Neural progenitor cell (in vitro differentiated cells): ENCODE measurements at places on chromosomes 5 and 9.

- peaks cover 12% of the 10 kb centered on the region for H3K4me1 ChIP-seq
- H3K36me3 ChIP-seq = no peaks in the 10 kb centered on the region
- DNase-seq = no peak
- no peaks in the 10 kb centered on the region for H3K27me3 ChIP-seq
- no peak overlapping the region for H3K27ac ChIP-seq
- H3K4me3 ChIP-seq = no peak overlapping the region
Observed at GRCh38 chr5:132466433-132467286, 23.9 kb downstream of the IRF1 start.

DNA sequence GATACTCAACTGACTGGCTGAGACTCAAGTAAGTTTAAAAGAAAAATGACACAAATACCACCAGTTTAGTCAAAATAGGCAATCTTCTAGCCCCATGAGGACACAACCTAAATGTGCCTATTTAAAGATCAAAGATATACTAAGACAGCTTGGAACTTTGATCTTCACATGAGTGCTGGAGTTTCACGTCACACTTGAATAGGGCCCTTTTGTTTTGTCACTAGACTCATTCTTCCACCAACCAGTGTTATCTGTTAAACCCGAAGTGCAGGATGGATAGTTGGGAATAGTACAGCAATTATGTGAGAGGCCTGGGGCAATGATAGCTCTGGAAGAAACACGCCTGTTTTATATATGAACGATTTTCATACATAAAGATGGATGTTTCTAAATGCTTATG, 792.8 kb upstream of the NUDT12 start:
- no peaks in the 10 kb centered on the region for H3K4me1 ChIP-seq
- H3K27me3 ChIP-seq = no peaks in the 10 kb centered on the region
- H3K27ac ChIP-seq = no peak overlapping the region
- no peaks in the 10 kb centered on the region for H3K36me3 ChIP-seq

DNA sequence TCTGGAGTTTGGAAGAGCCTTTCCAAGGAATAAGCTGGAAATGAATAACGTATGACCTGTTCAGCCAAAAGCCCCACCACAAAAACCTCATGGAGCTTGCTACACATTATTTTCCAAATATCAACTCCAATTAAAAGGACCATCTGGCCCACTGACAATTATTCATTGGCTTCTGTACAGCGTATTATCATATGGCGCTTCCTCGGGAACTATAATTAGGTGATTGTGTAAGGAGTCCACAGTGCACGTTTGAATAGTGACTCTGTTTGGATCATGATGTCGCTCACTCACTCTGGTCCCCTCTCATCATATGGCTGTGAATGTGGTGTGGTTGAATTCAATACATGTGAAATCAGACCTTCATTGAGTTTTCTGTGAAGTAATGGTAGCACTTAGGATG, 52.1 kb downstream of the GDNF start:
- no peaks in the 10 kb centered on the region for H3K4me1 ChIP-seq
- DNase-seq = no peak
- no peaks in the 10 kb centered on the region for H3K36me3 ChIP-seq

GRCh38 chr9:108142504-108143201, 653.1 kb upstream of the KLF4 start:
- H3K36me3 ChIP-seq = no peaks in the 10 kb centered on the region
- peaks cover 16% of the 10 kb centered on the region for H3K4me1 ChIP-seq
- no peaks in the 10 kb centered on the region for H3K27me3 ChIP-seq
- DNase-seq = peak; percentile 91

GRCh38 chr5:172506251-172506650, 51.9 kb upstream of the SH3PXD2B start:
- H3K4me1 ChIP-seq = peaks cover 14% of the 10 kb centered on the region
- no peaks in the 10 kb centered on the region for H3K27me3 ChIP-seq
- no peaks in the 10 kb centered on the region for H3K36me3 ChIP-seq
- no peak overlapping the region for H3K27ac ChIP-seq

DNA sequence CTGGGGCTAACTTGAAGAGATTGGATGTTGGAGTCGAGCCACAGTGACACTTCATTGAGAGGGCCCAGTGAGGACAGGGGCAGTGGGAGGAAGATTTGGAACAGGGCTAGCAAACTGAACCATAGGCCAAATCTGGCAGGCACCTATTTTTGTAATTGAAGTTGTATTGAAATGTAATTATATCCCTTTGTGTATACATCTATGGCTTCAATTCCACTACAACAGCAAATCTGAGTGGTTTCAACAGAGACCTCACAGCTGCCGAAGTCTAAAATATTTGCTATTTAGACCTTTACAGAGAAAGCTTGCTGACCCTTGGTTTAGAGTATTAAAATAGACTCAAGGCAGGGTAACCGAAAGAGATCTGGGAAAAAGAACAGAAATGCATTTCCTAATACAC, 4.7 kb upstream of the TNFSF8 start:
- peaks cover 86% of the 10 kb centered on the region for H3K27me3 ChIP-seq
- no peak for DNase-seq
- H3K4me1 ChIP-seq = no peaks in the 10 kb centered on the region
- no peaks in the 10 kb centered on the region for H3K36me3 ChIP-seq
- H3K27ac ChIP-seq = no peak overlapping the region
- H3K4me3 ChIP-seq = no peak overlapping the region

DNA sequence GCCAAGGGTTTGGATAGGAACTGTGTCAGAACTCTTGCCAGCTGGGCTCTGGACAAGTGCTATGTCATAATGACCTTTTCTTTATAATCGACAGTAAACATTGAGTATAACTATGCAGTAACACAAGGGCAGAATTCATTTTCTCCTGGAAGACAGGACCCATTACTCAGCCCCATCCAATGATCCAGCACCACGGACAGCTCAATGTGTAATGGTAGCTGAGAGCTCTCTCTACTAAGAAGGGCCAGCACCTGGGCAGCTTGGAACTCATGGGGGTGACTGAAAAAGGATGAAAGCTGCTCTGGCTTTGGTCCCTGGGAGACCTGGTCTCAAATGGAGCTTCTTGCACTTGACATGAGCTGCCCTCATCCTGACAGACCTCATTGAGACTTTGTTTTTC, 347.8 kb downstream of the TRIM32 start:
- H3K4me1 ChIP-seq = no peaks in the 10 kb centered on the region
- H3K4me3 ChIP-seq = no peak overlapping the region
- no peak overlapping the region for H3K27ac ChIP-seq
- H3K27me3 ChIP-seq = no peaks in the 10 kb centered on the region
- no peaks in the 10 kb centered on the region for H3K36me3 ChIP-seq

DNA sequence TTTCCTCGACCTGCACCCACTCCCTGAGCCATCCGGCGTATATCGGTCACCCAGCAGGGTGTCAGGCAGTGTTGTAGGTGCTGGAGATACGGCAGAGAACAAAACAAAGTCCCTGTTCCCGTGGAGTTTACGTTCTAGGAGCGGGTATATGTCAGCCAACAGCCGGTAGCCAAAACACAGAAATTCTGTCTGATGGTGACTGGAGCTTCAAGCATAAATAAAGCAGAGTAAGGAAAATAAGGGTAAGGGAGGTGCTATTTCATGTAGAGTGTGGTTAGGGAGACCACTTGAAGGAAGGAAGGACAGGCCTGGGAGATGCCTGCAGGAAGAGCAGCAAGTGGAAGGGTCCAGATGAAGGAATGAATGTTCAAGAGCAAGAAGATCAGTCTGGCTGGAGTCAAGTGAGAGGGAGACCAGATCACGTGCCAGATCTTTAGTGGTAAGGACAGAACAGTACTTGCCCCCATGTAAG, 783 bp upstream of the ZFR start:
- H3K27me3 ChIP-seq = peaks cover 20% of the 10 kb centered on the region
- H3K4me1 ChIP-seq = peaks cover 14% of the 10 kb centered on the region
- peak; percentile 7 for DNase-seq
- H3K36me3 ChIP-seq = no peaks in the 10 kb centered on the region
- H3K27ac ChIP-seq = no peak overlapping the region

DNA sequence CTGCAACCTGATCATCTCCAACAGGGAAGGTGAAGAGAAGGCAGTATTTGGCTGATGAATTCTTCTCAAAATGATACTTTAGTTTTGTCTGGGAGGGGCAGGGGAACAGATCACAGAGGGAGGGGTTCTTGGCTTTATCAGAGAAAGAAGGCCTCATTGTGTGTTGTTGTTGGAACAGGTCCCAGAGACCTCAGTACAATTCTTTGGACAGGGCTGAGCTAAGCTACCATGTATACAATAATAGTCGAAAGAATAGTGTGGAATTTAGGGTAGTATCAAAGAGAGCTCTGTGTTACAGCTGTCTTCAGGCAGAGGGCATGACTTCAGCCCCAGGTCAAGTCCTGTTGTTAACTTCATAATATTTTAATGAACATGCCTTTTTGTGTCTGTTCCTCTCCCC, 39.9 kb downstream of the ARHGAP26 start:
- no peaks in the 10 kb centered on the region for H3K36me3 ChIP-seq
- peaks cover 18% of the 10 kb centered on the region for H3K4me1 ChIP-seq

DNA sequence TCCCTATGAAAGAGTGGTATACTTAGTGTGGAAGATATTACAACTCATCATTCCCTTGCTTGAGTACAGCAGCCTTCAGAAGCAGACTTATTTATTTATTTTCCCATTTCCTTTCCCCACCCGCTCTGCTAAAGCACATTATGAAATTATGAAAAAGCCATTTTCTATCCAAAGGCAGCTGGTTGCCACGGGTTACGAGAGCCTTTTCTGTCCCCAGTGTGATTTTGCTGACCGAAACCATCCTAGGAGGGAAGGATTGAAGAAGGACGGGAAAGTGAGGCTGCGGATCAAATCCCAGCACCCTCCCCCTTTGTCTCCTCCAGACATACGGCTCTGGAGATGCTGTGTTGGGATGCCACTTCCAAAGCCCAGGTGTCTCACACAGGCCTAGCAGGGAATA, 246.9 kb downstream of the TLR4 start:
- DNase-seq = no peak
- H3K4me3 ChIP-seq = no peak overlapping the region
- H3K36me3 ChIP-seq = no peaks in the 10 kb centered on the region
- no peaks in the 10 kb centered on the region for H3K4me1 ChIP-seq

DNA sequence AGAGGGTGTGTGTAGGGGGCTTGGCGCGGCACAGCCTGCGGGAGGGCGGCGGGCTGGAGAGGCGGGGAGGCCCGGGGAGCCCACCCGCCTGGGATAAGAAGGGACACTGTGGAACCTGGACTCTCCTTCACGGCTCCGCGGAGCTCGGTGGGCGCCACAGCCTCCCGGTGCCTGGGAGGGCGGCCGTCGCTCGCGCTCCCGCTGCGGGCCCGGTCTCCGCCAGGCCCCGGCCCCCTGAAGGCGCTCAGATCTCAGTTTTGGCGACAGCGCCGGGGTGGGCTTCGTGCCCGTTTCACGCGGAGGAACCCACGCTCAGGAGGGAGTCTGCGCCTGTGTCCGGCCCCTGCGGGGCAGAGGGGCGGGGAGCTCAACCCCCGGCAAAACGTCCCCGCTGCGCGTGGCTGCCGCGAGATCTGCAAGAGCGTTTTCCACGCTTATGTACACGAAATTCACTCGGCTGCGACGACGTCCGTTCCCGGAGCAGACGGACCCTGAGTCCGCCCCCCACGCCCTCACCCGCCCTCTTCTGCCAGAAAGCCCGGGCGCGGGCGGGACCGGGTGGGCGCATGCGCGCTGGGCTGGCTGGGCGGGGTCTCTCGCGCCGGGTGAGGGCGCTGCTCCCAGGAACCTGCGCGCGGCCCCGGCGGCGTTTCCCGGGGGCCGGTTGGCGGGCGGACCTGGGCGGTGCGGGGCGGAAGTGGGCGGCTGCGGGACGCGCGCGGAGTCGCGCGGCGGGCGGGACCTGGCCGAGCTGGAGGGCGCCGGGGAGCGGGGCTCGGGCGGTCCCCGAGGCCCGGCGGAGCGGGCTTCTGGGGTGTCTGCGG, at the start of gene NELFB:
NELFB (plus strand) TSS at position 704 of the 824 bp plus-strand sequence.
- no peaks in the 10 kb centered on the region for H3K36me3 ChIP-seq
- H3K27me3 ChIP-seq = peaks cover 6% of the 10 kb centered on the region
- H3K27ac ChIP-seq = peak within 1 kb of the TSS; percentile 9
- DNase-seq = peak; percentile 94
- peaks cover 31% of the 10 kb centered on the region for H3K4me1 ChIP-seq
- H3K4me3 ChIP-seq = peak within 1 kb of the TSS; percentile 99

- no peak for DNase-seq
- H3K27ac ChIP-seq = no peak overlapping the region
- H3K27me3 ChIP-seq = no peaks in the 10 kb centered on the region
- no peaks in the 10 kb centered on the region for H3K36me3 ChIP-seq
- H3K4me3 ChIP-seq = no peak overlapping the region
- no peaks in the 10 kb centered on the region for H3K4me1 ChIP-seq
Observed at GRCh38 chr9:17509151-17509550, 69.7 kb upstream of the SH3GL2 start.
